ENCODE measurements at places on chromosomes 3 and 15.

GRCh38 chr15:88397506-88397905 lies 69.7 kb downstream of the MRPL46 start:
- DNase-seq = no peak

- DNase-seq = no peak
Observed at GRCh38 chr3:65313666-65314065, 625.9 kb upstream of the ADAMTS9 start.

GRCh38 chr3:178003756-178004155 lies 532.5 kb upstream of the KCNMB2 start:
- no peak for DNase-seq

GRCh38 chr3:49785565-49786356 lies 581 bp downstream of the IP6K1 start:
- no peak for DNase-seq

GRCh38 chr3:146892041-146892440 lies 286.9 kb upstream of the PLSCR5 start:
- DNase-seq = no peak

DNA sequence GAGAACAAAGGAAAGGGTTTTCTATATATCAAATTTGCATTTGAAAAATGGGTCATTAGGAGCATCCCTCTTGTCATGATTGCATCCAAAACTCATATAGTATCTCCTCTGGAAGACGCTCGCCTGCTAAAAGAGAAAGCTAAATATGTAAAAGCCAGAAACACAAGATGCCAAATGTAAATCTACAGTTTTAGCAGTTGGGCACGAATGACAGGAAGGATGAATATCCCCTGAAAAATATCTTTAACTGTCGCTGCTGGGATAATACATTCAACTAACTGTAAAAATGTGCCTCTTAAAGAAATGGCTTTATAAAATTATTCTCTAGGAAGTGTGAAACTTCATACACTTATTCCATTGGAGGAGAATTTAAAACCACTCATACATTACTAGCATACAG lies 101.7 kb downstream of the DCLK3 start:
- DNase-seq = no peak

- DNase-seq = no peak
Observed at GRCh38 chr15:82789491-82789890, 16.4 kb downstream of the FSD2 start.

GRCh38 chr3:72213296-72214065 lies 428.5 kb upstream of the PROK2 start:
- no peak for DNase-seq

DNA sequence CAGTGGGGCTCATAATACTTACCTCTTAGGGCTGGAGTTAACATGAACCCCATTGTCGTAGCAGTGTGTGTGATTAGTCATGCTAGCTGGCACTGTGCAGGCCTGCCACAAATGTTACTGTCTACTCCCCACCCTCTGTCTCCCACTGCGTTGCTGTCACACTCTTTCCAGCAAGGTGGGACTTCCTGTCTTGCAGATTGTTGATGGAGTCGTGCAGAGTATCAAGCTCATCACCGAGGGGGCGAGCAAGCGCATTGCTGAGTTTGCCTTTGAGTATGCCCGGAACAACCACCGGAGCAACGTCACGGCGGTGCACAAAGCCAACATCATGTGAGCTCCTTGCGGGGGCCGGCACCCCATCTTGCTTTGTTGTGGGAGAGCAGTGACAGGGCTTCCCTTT lies 12.9 kb downstream of the IDH3A start:
- no peak for DNase-seq

DNA sequence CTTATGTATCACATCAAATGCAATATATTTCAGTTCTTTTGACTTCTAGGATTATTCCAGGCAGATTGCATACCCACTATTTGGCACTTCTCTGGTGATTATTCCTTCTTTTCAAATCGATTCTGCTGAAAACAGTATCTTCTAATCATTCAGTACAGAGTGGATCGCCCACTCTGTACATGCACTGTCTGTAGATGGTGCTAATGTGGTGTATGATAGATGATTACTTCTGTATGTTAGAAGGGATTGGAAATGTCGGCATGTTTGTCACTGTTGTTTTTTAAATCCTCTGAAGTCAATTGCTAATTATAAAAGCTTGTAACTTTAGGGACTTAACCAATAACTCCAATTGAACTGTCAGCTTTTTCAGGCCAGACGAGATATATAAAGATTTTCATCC lies 642.5 kb downstream of the GRM7 start:
- no peak for DNase-seq

DNA sequence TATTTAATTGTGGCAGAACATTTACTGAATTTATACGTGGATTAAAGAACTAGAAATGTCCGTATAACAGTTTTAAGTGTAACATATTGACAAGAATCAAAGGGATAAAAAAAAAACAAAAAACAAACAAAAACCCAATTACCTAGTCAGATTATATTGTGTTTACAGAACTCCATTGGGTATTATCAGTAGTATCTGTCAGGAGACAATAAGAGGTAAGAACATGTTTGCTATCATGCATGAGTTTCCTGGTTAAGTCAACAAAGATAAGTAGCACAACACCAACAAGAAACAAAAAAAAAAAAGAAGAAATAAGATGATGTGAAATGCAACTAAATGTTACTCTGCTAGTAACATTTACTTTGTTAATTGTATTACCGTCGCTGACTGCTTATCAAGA lies 570.6 kb downstream of the ZBBX start:
- no peak for DNase-seq

DNA sequence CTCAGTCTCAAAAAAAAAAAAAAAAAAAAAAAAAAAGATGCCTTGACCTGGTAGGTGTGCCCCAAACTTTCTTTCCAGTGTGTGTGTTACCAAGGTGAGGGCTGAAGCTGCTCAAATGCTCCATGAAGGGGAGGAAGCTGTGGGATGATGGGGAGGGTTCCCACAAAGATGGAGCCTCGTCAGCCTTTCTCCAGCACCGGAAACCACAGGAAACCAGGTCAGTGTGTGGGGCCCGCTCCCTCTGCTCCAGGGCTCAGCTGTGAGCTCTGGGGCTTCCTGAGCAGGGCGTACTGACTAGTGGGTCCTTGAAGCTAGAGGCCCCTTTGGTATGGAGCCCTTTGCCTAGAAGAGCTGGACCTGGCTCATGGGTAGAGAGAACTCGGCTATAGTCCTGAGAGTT lies 681 bp upstream of the IL17RE start:
- DNase-seq = no peak

DNA sequence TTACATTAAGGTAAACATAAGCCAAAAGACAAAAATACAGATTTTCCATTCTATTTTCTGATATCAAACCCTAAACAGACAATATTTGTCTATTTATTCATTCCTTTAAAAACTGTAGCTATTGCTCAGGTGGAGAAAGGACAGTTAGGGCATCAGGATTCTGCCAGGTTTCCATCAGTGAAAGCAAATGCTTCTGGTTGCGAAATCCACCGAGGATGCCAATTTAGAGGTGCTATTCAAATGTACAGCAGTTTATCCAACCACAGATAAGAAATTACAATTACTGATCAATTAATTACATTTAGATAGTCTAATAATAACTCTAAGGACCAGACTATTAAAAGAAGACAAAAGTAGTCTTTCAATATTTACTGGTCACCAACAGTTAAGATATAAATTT lies 3.9 kb downstream of the TOMM70 start:
- DNase-seq = no peak

GRCh38 chr15:62569460-62570404 lies 404.6 kb upstream of the C2CD4B start:
- DNase-seq = no peak

- no peak for DNase-seq
Observed at GRCh38 chr15:101210058-101210457, 41.8 kb downstream of the CHSY1 start.

DNA sequence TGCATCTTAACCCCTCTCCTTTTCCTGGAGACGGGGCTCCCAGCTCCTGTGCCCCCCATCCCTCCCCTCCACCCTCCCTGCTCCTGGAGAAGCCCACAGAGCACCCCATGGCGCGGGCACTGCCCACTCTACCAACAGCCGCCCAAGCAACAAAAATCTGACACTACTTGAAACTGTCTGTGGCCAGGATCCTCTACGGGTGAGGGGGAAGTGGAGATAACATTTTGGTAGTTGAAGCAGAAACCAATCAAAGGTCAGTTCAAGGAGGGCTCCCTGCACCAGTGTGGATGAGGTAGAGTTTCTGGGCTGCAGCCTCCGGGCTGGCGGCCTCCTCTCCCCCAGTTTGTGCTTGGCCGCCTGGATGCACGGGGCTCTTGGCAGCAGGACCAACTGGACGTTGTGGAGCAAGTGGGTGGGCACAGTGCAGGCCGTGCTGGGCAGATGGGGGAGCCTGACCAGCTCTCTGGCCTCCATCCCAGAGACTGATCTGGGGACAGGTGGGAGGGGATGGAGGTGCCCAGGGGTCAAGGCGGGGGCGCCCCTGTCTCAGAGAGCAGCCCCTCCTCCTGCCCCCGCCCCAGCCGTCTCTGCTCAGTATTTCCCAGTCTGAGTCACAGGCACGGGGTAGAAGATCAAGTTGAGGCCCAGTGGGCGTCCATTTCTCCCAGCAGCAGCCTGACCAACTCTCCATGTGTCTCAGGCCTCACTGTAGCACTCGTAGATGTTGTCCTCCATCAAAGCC lies 12.8 kb downstream of the H1-8 start:
- no peak for DNase-seq

DNA sequence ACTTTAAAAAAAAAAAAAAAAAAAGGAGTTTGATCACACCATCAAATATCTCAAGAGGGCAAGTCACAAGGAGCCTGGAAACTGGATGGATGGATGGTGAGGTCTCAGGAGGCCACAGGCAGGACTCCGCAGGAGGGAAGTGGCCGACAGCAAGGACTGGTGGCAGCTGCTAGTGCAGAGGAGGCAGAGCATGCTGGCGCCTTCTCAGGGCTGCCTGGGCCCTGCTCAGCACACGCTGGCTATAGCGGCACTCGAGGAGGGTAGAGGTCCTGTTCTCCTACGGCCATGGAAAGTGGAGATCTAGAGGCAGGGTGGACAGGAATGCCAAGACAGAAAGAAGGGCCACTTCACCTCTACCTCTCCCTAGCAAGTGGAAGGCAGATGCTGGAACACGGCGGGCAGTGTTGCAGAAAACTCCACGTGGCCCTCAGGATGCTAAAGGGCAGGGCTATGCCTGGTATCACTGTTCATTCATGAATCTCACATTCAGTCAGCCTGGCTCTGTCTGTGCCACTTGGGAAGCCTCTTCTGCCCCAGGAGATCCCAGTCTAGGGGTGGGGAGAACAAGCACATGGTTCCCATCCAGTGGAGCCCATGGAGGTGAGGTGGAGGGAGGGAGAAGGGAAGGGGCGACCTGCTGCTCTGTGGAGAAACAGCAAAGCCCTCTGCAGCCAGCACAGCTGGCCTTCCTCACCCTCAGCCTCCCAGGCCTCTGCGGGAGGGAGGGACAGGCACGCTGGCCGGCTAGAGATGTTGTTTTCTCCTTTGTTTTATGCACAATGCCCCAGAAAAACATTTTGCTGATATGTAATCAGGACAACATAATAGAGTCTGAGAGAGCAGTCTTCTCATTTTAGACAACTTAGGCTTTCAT lies 71.0 kb downstream of the OXNAD1 start:
- DNase-seq = no peak

DNA sequence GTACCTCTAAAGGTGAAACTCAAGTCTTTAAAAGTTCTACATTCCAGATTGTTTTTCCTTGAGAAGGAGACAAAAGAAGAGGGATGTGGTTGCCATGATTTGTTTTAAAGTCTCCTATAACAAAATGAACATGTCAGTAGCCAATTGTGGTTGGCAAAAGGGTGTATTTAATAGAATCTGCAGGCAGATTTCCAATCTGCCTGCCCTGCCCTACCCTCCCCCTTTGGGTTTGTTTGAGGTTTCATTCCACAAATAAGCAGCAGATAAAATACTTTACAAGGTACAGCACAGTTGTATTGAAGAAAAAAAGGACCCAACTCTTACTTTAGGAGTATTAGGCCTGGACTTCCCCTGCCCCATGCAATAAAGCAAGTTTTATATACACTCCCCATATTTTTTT lies 59.5 kb downstream of the MLH1 start:
- DNase-seq = no peak

GRCh38 chr3:12643010-12643380 lies 20.9 kb downstream of the RAF1 start:
- no peak for DNase-seq

DNA sequence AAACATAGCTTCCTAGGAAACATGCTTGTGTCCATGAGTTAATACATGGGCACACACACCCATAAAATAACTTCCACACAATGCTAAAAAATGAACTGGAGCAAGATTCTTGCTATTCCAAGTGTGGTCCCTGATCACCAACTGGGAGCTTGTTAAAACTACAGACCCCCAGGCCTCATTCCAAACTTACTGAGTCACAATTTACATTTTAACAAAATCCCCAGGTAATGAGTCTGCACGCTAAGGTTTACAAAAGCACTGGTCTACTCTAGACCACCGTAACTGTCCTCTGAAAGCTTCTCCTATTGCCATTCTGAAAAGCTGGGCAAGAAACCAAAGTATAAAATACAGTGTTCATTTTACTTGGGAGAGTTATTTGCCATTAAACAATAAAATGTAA lies 45.4 kb downstream of the IGF2BP2 start:
- DNase-seq = no peak

DNA sequence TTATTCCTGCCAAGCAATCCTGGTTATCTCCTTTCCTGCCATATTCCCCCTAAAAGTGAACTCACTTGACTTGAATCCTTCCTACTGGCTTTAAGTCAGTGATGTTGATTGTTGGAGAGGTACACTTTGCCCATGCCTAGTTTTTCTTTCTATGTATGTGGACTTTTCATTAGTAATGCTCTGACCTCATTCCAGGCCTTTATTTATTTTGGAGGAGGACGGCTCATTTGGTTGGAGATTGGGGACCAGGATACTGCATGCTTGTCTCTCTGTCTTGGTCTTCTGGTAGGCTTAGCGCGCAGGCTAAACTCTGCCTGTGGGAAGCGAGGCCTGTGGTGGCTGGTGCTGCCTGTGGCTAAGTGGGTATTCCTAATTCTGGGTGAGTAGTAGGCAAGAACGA lies 29.1 kb upstream of the MTMR10 start:
- no peak for DNase-seq

DNA sequence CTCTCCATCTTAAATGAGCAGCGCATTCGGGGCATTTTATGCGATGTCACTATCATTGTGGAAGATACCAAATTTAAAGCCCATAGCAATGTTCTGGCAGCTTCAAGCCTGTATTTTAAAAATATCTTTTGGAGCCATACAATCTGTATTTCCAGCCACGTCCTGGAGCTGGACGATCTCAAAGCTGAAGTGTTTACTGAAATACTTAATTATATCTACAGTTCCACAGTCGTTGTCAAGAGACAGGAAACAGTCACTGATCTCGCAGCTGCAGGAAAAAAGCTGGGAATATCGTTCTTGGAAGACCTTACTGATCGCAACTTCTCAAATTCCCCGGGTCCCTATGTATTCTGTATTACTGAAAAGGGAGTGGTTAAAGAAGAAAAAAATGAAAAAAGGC lies 44.4 kb upstream of the RASA2 start:
- no peak for DNase-seq

- no peak for DNase-seq
Observed at GRCh38 chr3:123084738-123085237, 18.0 kb downstream of the PDIA5 start.

- DNase-seq = no peak
Observed at GRCh38 chr15:97991972-97992541, 31.6 kb downstream of the ARRDC4 start.

DNA sequence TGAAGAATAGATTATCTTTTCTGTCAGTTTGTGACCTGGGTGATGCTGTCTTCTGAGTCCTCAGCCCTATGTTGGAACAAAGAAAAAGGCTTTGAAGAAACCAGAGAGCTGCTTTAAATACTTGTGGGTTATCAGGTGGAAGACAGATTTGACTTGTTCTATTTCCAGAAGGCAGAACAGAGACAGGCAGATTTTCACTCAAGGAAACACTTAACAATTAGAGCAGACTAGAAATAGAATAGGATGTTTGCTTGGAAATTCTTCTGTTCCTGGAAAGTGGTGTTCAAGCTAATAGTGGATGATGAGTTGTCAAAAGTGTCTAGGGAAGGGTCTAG lies 219.4 kb downstream of the UBE2E2 start:
- DNase-seq = no peak
